ENCODE measurements at places on chromosomes 6 and 20. TPM values are rescaled to one million over a fixed set of nuclear protein-coding genes. Genes with fewer than 3 reads are reported as not detected.

Gene SLC35F1
- total RNA-seq = not detected

Gene LAMA2
- total RNA-seq = 1.4 TPM

Gene HLA-DOB
- 6.9 TPM for total RNA-seq

Gene KCNG1
- total RNA-seq = not detected

Gene FOXF2
- total RNA-seq = not detected

Gene AKIRIN2
- total RNA-seq = 37.7 TPM

Gene CALHM5
- total RNA-seq = not detected

Gene TBC1D32
- 11.0 TPM for total RNA-seq

Gene SLC2A4RG
- total RNA-seq = 102 TPM

Gene ADGRF1
- total RNA-seq = not detected

Gene CCM2L
- not detected for total RNA-seq

Gene OLIG3
- total RNA-seq = not detected

Data from T-helper 2 cell treated with Interferon-gamma antibody and Interleukin-4, amounts not matched to agents 100 ng/mL and 5 ng/mL, for 36 hours (primary cell).